Left renal pelvis (tissue), 4 donors: ENCODE measurements at places on chromosomes 16 and 17. TPM values are rescaled to one million over a fixed set of nuclear protein-coding genes. Genes with fewer than 3 reads are reported as not detected.

The HS3ST3A1 gene
- 1.2 TPM for polyA plus RNA-seq

The WNT9B gene
- polyA plus RNA-seq: 0.16 TPM

The JPH3 gene
- 0.55 TPM for polyA plus RNA-seq

The LAT gene
- 4.7 TPM for polyA plus RNA-seq

The DPEP1 gene
- polyA plus RNA-seq: 51.1 TPM

The EVI2A gene
- 1.4 TPM for polyA plus RNA-seq

The CRYM gene
- 8.2 TPM for polyA plus RNA-seq
